ENCODE measurements at places on chromosomes 3 and 15.

DNA sequence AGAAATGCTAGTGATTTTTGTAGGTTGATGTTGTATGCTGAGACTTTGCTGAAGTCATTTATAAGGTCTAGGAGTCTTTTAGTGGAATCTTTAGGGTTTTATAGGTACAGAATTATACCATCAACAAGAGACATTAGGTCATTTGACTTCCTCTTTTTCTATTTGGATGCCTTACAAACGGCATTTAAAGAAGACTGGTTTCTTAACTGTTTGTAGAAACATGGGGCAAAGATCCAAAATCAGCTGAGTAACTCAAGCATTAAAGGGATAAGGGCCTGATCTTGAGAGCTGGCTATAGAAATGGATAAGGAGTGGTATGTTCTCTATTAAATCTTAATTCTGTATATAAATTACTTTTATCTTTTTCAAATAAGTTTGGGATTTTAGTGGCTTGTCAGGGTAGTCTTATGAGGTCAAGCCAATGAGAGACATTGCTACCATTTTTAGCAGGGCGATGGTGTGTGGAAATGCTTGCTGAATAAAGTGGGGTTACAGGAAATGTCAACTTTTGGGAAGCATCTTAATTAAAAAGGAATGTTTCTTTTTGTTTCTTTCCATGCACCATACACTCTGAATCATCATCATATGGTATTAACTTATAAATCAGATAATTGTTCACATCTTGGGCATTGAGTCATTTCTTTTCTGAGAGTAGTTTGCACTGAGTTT, 197.7 kb upstream of the GBE1 start:
- no peak for DNase-seq

- no peak for DNase-seq
These were observed 5.3 kb downstream of the EIF5A2 start for GRCh38 chr3:170903123-170903522.

DNA sequence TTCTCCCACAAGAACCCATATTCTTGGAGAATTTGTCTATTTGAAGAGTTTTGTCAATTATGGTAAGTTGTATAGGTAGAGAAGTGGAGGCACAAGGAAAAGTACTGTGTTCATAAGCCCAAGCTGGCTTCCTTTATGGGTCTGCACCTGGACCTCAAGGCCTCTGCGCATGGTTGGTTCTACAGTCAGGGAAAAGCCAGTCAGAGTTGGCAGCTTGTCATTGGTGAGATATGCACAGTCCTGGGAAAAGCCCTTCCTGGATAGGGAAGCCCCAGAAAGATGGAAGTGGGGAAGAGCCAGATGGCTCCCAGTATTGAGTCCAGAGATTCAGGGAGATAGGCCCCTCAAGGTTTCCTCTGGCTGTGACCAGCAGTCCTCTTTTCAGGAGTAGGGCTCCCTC, 15.8 kb downstream of the BOC start:
- DNase-seq = no peak

DNA sequence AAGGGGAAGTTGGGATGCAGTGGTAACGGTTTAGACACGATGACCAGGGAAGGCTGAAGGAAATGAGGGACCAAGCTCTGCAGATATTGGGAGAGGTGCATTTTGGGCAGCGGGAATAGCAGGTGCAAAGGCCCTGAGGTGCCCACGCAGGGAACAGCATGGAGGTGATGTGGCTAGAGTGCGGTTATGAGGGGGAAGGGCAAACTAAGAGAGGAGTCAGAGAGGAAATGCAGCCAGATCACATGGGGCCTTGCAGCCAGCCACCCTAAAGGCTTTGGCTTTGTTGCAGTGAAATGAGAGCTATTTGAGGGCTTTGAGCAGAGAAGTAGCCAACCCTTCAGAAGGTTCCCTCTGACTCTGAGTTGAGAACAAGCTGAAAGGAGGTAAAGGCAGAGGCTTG, 2.6 kb downstream of the SPATA12 start:
- DNase-seq = no peak

DNA sequence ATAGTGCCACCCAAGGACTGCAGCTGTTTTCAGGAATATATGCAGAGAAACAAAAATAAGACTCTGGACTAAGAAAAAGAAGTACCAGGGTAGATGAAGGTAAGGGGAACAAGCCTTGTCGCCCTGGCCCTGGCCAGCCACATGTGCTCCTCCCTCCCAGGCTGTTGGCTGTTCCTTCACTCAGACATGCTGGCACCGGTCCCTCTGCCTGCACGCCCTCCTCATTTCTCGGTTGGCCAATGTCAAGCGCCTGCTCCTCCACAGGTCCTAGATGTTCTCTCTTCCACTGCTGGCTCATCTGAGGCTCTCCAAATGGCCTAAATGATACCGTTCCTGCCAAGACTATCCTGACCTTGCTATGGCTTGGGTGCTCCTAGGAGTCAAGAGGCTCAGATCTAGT, 288.4 kb upstream of the LYSMD4 start:
- DNase-seq = no peak

DNA sequence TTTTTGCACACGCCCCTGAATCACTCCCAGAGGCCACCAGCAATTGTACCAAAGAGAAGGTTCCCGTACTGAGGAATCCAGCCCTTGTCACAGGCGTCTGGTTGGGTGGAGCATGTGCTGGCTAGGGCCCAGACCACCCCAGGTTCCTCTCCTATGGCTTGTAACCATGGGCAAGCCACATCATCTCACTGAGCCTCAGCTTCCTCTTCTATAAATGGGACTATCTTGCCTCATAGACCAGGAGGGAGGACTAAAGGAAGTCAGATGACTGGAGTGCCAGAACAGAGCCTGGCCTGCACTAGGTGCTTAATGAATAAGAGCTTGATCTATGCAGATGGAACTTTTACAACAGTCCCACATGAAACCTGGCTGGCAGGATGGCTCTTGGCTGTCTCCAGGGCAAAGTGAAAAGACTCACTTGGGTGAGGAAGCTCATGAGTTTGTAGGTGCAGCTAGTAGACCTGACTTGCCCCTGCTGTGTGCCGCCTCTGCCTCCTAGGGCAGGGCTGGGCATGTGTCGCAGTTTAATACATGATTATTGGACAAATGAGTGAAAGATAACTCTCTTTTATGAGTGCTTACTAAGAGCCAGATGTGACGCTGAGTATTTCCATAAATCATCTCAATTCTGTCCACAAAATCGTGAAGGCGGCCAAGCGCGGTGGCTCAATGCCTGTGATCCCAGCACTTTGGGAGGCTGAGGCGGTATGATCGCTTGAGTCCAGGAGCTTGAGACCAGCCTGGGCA, 29.3 kb downstream of the CTSH start:
- no peak for DNase-seq

DNA sequence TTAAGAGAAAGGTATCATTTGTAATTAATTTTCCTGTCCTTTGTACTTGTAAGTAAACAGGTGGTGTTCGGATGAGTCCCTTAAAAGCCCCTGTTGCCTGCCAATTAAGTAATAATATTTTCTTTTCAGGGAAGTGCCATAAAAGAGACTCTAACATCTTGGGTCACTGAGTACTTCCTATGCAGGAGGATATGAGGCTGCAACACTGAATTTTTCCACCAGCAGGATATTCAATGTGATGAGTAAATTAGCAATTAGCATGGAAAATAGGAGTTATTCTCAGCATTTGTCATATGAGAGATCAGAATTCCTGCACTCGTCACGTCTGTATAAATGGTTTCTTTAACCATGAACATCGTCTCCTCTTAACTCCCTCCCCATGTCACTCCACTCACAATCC, 45.4 kb downstream of the WWTR1 start:
- no peak for DNase-seq

- DNase-seq = no peak
These were observed 17.1 kb downstream of the TMEM108 start for GRCh38 chr3:133055339-133055738.

DNA sequence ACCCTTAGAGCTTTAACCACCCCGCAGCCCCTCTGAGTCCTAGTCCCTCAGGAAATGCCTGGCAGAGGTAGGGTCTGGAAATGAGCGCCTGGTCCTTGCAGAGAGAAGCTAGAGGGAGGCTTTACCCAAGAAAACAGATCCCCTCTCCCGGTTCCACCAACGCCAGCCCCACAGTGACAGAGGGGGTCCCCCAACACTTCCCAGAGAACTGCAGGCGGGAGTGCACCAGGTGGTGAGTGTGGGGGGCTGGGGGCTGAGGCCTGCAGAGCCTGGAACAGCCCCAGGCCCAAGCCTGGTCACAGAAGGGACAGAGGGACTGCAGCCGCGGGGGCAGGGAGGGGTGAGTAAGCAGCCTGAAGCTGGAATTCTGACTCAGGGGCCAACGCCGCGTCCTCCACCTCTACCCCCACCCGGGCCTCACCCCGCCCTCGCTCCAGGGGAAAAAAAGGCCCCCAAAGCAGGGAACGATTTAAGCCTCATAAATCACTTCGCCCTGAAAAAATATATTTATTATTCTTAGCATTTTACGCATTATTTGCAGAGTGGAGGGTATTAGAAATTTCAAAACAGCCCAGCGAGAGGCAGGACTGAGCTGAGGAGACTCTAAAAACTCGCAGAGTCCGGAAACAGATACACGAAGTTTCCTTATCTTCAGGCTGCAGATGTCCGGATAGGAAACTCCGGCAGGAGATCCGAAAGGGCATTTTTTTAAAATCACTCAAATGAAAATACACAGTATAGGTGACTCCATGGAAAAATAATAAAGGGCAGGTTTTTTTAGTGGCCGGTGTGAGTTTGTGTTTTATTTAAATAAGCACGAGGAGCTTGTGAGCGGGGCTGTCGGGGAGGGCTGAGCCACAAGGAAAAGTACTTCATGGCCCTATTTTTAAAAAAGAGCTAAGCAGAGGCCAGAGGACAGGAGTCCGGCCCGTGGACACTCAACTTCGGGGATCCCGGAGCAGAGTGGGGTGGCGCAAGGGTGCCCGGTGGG, 10.0 kb downstream of the GATA2 start:
- peak; percentile 44 for DNase-seq

GRCh38 chr15:40398413-40398873, 7.2 kb upstream of the IVD start:
- no peak for DNase-seq

- DNase-seq = no peak
These were observed 56.5 kb downstream of the HEG1 start for GRCh38 chr3:124999317-124999716.

DNA sequence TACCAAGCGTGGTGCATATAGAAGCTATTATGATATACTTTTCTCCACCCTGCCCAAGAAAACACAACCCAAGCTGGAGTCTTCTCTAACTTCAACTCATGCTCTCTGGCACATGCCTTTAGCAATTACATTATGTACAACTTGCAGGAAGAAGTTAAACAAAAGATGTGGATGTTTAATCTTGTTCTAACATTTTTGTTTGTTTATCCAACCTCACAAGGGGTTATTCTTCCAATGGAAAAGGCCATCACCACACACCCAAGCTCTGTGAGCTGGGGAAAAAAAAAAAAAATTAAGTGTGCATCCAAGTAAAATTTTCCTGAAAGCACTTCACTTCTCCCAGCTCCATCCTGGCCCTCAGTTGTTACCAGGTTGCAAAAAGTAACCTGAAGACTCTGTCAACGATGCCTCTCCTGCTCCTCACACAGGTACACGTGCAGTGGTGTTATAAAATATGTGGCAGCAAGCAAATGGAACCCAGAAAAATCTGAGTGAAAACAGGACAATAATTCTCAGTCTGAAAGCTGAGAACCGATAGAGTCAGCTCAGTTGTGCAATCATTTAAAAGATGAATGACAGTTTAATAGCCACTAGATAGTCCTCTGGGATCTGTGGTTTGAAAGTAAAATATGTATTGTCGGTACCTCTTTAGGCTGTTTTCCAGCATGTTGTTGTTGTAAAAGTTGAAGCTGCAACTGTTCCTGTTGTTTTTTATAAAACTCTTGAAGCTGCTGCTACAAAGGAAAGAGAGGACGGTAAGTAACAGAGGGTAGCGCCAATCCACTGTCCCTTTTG, 531.4 kb downstream of the FOXP1 start:
- DNase-seq = no peak

GRCh38 chr15:66387163-66388042, 691 bp downstream of the MAP2K1 start:
- DNase-seq = peak; percentile 77

DNA sequence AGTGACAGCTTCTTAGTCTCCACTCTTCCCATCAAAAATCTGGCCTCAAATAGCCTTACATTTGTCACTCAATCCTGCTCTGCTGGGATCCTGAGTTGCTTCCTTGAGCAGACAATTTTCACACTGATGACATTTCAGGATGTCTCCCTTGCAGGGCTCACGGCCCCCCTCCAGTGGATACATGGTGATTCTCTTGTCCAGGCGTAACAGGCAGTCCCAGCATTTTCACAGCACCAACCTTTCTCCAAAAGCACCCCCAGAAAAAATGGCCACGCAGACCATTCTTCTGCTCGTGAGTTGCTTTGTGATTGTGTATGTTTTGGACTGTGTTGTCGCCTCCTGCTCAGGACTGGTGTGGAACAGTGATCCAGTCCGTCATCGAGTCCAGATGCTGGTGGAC, 47.4 kb upstream of the WNT7A start:
- no peak for DNase-seq

DNA sequence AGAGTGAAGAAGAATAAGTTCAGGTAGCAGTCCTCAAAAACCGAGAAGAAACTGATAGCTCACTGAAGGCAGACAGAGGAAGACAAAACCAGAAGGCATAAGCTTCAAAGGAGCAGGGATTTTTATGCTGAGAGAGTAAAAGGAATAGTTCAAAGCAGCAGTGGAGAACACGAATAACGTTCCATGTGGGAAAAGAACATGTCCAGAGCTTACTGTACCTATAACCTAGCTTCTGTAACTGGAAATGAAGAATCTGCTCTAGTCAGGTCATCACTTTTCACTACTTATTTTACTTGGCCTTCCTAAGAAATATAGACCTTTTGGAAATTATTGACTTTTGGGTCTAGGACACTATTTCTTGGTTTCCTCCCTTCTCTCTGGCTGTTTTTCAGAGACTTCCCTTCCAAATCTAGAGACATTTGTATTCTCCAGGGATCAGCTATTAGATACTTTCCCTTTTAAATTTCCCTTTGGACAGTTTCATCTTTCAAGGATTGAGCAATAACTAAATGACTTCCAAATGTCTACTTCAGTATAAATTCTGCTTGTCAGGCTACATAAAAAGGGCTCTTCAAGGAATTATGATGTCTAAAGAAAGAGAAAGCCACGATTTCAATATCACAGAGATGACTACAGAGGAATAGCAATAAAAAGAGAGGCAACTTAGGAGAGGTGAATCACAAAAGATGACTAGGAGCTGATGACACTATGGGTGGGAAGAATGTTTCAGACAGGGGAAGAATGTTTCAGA, 46.7 kb downstream of the UBE3A start:
- peak; percentile 49 for DNase-seq

GRCh38 chr3:85881833-85882393, 923.1 kb downstream of the CADM2 start:
- DNase-seq = no peak

DNA sequence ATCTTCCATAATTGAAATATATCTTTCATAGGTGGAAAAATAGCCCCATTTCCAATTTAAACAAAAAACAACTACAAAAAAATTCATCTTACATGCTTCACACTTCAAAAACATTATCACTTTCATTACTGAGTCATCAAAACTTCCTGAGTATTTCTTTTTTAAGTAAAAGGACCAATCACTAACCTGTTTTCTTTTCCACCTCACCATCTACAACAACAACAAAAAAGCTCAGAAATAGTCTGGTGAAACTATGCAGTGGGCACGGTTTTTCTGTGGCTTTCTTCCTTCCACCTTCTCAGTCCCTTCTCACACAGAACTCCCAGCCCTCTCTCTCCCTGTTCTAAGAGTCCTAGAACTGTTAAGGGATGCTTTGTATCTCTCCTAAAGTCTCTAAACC, 20.3 kb upstream of the TNIK start:
- DNase-seq = no peak
